ENCODE measurements at places on chromosomes 7 and 10.

DNA sequence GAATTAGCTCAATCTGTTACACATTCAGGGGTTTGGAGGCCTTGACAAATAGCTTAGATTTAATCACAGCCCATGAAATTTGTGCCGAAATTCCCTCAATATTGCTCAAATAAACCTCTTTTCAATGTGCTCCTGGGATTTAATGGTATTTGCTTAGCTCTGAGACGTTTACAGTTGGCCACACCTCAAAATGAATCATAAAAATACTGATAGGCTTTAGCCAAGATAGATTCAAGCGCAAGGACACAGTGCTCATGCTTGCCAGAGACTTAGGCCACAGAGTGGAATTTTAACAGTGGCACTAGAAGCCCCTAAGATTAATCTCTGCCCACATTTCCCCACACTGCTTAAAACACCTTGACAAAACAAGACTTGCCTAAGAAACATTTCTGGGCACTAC, 2.3 kb upstream of the SEMA3C start:
- DNase-seq: no peak

DNA sequence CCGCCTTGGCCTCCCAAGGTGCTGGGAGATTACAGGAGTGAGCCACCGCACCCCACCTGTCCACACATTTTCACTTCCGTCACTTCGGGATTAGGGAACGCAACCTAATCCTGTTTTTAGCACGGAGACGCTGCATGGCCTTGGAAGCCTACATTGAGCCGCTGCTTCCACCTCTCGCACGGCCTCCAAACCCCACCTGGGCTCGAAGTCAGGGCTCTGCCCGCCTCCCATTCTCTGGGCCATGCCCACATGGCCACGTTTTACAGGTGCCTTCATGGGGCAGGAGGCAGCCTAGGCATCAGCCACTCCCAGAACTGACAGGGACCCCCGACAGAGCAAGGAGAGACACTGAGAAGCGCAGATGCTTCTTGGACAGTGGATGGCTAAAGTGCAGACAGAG, 100.6 kb downstream of the OAT start:
- no peak for DNase-seq

GRCh38 chr10:78861529-78862327, 207.0 kb upstream of the ZMIZ1 start:
- DNase-seq: no peak

DNA sequence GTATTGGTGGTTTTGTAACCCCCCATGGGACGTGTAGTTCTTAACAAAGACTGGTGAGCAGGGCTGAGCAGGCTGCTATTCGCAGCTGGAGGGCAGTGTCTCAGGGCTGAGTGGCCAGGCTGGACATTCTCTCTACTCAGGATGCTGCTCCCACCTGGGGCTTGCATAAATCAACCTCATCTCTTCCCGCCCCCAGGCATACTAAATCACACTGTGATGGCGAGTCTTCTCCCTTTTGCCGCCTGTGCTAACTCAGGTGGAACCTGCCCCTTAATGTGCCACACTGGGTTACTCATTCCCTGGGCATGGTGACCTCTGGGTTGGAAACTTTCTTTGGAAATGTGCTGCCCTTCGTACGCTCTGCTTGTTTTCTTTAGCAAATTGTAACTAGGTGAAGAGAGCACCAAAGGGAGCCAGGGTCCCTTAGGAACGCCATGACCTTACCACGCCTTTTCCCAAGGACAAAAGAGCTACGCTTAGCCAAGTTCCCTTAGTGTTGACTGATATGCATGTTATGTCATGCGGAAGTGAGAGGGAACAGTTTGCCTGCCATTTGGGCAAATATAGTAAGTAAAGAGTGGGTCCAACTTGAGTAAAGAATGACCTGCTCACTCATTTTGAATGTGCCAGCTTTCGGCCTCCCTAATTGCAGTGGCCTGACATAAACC, 40.4 kb upstream of the COBL start:
- no peak for DNase-seq

GRCh38 chr10:121179006-121179405, 327.8 kb downstream of the WDR11 start:
- DNase-seq: no peak

DNA sequence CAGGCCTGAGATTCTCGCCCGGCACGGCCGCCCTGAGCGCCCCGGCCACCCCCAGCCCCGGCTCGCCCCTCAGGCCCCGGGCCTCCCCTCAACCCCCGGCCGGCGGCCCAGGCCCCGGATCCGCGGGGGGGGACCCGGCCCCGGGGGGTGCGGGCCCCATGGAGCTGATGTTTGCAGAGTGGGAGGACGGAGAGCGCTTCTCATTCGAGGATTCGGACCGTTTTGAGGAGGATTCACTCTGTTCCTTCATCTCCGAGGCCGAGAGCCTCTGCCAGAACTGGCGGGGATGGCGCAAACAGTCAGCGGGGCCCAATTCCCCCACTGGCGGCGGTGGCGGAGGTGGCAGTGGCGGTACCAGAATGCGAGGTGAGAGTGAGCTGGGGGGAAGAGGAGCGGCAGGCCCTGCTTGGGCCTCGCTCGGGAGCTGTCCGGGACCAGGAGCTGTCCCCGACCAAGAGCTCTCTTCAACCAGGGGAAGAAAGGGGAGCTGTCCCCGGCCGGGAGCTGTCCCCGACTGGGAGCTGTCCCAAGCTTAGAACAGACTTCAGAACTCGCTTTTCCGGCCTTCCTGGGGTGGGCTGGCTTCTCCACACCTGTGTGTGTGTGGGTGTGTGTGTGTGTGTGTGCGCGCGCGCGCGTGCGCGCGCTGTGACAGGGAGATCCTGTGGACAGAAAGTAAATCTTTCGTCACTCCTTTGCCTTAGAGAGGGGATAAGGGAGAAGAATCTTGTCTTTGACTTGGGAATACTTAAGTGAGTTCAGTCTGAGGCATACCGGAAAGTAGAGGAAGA, 510 bp downstream of the ZSWIM8 start:
- peak; percentile 72 for DNase-seq

DNA sequence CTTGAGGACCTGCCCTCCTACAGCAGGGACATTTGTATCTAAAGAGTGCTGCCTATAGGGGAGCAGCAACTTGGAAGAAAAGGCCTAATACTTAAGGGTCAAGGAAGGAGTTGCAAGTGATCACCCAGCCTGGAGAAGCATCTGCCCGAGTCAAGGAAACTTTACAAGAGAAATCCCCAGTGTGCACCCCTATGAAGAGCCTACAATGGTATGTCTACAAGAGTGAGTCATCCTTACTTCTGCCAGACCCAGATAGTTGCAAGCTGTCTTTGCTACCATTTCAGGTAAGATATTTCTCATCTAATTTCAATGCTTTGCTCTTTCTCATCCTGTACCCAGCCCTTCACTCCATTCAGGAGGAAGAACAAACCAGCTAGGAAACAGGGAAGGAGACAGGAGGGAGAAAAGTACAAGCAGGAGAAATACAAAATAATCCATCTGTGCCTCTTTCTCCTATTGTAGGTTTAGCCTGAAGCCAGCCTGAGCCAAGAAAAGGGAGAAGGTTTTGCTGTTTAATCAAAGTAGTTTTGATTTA, 34.4 kb upstream of the AGR3 start:
- DNase-seq: no peak

- DNase-seq: no peak
Observed at GRCh38 chr10:75542084-75542483, 110.7 kb downstream of the LRMDA start.

DNA sequence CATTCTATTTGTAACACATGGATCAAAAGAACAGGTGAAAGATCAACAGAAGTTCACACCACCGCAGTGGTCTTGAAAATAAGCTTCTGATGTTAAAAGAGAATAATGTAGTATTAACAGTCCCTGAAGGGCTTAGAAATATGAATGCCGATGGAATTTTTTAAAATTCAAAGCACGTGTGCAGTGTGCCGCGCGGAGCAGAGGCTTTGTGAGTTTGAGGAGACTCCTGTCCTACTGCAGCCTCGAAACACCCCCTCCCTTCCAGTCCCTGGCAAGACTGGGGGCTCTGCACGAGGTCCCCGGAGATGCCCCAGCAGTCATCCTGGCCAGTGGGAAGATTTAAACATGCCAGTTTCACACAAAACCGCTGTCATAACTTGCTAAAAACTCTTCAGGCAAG, 196.6 kb downstream of the DIP2C start:
- DNase-seq: no peak

DNA sequence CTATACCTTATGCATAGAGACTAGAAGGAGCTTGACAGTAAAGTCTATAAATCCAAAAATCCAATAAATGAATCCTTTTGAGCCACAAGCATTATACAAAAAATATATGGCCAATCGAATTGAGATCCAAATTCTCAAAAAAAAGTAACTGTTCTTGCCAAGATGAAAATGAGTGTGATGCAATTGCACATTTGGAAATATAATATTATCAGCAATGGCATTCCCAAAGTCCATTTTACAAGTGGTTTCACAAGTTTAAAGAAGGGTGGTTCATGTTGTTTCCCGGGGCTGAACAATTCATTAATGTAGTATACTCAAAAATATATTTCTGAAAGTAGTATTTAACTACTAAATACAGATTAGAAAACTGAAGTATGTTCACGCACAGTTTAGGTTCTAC, 7.3 kb downstream of the RP9 start:
- no peak for DNase-seq

- DNase-seq: no peak
Observed at GRCh38 chr10:44183667-44184632, 200.9 kb downstream of the CXCL12 start.

DNA sequence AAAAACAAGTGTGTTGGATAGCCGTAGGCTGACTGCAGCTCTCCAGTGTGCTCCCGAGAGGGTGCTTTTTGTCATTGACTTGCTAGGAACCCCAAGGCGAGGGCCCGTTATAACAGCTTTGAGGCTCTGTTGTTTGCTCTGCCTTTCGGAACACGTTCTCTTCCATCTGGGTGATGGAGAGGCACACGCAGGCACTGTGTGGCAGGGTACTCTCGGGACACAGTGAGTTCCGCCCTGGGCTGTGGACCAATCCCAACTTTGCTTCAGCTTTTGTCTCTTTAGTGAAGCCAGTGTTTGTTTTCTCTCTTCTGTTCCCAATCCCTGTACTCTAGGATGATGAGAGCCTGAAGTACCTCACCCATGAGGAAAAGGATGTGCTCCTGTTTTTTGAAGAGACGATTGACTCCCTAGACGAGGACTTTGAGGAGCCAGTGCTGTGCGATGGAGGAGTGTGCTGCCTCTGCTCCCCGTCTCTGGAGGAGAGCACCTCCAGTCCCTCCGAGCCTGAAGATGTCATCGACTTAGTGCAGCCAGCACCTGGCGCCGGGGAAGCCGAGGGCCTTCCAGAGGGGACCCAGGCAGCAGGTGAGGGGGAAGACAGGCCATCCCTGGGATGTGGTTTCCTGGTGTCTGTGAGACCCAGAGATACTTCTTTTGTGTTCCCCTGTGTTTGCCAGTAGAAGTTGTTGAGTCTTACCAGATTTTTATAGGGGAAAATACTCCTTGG, 43.2 kb downstream of the PROSER2 start:
- no peak for DNase-seq

DNA sequence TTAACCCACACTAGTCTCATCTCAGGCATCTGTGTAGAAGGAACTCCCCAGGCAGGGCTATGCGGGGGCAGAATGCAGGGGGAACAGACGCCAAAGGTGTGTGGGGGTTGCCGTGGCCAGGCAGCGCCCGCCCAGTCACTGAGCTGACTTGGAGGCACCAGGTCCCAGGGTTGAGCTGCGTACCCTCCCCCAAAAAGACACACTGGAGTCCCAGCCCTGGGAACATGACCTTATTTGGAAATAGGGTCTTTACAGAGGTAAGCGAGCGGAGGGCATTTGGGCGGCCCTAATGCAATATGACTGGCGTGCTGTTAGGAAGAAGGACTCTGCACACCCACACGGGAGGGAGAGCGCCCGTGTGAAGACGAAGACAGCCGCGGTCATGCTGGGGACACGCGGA, 274.5 kb downstream of the DNAJB6 start:
- no peak for DNase-seq

DNA sequence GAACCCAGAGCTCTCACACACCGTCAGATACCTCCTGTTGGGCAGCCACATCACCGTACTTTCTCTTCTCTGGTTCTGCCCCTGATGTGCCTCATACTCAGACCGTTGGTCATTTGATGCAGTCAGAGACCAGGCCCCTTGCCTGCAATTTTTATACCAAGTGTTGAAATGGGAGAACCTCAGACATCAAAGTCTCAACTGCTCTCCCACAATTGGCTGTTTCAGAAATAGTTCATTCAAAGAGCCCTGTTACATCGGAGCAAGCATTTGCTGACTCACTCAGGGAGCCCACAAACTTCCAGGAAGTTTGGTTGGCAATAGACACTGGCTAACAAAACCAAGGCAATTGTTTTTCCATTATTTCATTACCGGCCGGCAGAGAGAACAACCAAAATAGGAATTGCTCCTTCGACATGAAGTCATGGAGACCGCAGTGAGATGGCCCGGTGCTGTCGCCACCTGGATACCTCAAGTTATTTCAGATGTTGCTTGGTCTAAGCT, 33.5 kb upstream of the ADAM12 start:
- DNase-seq: no peak

- no peak for DNase-seq
Observed at GRCh38 chr10:4623200-4623599, 202.8 kb upstream of the AKR1E2 start.

GRCh38 chr7:1548944-1549343, 7.1 kb downstream of the TMEM184A start:
- no peak for DNase-seq

GRCh38 chr7:20331910-20332813, 1.5 kb downstream of the ITGB8 start:
- no peak for DNase-seq

GRCh38 chr7:107847168-107847835, 43.7 kb upstream of the DLD start:
- no peak for DNase-seq

DNA sequence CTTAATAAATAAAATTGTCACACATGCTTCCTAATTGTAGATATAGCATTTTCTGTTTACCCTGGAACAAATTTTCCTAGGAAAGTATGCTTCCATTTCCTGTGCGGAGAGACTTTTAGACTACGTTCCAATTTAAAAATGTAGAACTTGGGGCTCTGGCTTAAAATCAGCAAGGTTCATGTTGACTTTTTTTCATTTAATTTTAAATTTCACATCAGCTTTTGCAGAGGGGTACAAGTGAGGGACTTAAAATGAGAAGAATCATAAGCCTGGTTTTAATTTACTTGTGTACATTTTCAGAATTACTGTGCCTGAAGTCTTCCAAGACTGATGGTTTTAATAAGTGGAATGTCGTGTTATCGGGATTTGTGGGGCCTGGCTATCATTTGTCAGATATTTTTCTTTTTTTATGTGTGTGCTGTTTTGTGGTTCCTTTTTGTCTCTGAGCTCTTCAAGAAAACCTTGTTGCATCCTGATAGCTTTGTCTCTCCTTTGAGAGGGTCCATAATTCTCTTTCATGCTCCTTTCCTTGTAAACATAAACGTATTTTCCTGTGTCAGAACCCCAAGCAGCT, 8.8 kb upstream of the ATRNL1 start:
- no peak for DNase-seq

- no peak for DNase-seq
Observed at GRCh38 chr10:27388761-27389399, 115.2 kb upstream of the RAB18 start.

DNA sequence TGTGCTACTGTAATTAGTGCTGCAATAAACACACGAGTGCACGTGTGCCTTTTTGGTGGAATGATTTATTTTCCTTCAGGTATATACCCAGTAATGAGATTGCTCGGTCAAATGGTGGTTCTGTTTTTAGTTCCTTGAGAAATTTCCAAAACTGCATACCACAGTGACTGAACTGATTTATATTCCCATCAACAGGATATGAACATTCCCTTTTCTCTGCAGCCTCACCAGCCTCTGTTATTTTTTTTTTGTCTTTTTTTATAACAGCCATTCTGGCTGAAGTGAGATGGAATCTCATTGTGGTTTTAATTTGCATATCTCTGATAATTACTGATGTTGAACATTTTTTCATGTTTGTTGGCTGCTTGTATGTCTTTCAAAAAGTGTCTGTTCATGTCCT, 922.9 kb upstream of the LRRN3 start:
- DNase-seq: no peak

- DNase-seq: no peak
Observed at GRCh38 chr7:105677410-105677730, 96.1 kb upstream of the EFCAB10 start.

Measured in ascending aorta (tissue), 2 donors.